Left ventricle myocardium superior (tissue), 1 donor: ENCODE measurements at places on chromosomes 5 and 9. TPM values are rescaled to one million over a fixed set of nuclear protein-coding genes. Genes with fewer than 3 reads are reported as not detected.

DNA sequence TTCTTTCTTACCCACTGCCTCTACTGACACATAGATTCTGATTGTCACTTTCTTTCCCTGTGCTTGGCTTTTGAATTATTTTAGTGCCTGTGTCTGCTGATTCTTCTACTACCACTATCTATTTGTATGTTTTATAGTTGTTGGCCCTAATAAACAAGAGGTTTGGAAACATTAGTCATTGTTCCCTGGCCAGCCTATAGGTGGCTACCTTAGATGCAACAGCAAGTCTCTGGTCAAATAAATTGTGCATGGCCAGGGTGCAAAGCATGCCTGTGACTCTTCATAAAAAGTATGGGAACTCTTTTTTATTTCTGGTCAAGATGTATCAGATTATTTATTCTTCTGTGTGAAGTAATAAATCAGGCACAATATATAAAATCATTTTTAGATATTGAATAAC, 124.4 kb downstream of the PLK2 start:
- no peak for DNase-seq

DNA sequence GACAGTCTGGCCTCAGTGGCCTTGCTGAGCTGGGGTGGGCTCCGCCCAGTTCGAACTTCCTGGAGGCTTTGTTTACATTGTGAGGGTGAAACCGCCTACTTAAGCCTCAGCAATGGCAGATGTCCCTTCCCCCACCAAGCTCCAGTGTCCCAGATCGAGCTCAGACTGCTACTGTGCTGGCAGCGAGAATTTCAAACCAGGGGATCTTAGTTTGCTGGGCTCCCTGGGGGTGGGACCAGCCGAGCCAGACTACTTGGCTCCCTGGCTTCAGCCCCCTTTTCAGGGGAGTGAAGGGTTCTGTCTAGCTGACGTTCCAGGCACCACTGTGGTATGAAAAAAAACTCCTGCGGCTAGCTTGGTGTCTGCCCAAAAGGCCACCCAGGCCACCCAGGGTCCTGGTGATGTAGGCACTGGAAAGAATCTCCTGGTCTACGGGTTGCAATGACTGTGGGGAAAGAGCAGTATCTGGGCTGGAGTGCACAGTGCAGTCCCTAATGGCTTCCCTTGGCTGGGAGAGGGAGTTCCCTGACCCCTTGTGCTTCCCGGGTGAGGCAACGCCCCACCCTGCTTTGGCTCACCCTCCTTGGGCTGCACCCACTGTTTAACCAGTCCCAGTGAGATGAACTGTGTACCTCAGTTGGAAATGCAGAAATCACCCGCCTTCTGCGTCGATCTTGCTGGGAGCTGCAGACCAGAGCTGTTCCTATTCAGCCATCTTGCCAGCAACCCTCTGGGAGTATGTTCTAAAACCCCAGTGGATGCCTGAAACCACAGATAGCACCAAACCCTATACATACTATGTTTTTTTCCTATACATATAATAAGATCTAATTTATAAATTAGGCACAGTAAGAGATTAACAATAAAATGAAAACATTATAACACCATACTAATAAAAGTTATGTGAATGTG, 95.5 kb downstream of the TMEM161B start:
- DNase-seq: no peak

DNA sequence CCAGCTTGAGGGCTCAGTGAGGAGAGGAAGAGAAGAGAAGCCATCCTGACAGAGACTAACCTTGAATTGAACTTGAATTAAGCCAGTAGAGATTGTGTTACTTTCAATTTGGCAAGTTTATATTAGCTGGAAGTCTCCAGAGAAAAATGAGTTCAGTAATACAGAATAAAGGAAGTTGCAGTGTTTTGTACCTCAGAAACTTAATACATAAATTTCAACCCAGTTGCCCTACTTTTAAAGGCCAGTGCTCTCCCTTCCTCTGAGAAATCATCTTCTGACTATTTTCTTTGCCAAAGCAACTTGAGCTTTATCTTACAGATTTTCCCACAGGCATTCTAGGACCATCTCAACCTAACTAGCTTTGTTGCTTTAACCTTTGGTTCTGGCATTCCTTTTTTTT, 231.0 kb upstream of the GAS1 start:
- DNase-seq: no peak

DNA sequence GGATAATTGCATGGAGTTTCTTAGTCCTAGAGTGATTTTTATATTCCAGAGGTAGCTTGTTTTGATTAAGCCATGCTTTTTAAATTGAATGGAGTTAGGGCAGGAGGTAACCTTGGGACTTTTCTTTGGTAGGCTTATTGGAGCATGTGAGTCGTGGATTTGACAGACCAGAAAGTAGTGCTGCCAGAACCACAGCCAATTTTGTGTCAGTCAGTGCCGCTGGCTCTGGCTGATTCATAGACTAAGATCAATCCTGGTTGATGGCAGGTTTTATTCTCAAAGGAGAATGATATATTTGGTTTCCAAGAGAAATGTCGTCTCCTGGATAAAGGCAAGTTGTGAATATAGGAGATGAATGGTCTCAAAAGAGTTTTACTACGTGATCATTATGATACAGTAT, 20.3 kb downstream of the RAI14 start:
- no peak for DNase-seq

- no peak for DNase-seq
These were observed 73.5 kb downstream of the LNPEP start for GRCh38 chr5:97009212-97009898.

GALNT12 gene
- 0.64 TPM for total RNA-seq

BAAT gene
- total RNA-seq: not detected

BTNL8 gene
- total RNA-seq: 0.27 TPM

CCDC192 gene
- not detected for total RNA-seq
